ENCODE measurements at places on chromosomes 5 and 9.

DNA sequence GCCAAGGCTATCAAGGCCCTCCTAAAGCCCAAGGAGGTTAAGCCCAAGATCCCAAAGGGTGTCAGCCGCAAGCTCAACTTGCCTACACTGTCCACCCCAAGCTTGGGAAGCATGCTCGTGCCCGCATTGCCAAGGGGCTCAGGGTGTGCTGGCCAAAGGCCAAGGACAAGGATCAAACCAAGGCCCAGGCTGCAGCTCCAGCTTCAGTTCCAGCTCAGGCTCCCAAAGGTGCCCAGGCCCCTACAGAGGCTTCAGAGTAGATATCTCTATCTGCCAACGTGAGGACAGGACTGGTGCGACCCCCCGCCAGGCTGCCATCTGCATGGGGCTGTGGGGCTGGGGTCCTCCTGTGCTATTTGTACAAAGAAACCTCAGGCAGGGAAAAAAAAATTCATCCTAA is 3.3 kb downstream of the HOMER1 start:
- DNase-seq, result no peak

DNA sequence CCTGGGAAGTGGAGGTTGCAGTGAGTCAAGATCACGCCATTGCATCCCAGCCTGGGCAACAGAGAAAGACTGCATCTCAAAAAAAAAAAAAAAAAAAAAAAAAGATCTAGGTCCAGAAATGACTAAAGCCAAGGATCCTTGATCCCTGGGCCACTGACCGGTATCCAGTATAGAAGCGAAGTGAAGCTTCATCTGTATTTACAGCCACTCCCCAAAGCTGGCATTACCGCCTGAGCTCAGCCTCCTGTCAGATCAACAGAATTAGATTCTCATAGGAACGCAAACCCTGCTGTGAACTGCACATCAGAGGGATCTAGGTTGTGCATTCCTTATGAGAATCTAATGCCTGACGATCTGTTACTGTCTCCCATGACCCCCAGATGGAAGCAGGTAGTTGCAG is 9.3 kb downstream of the CSNK1A1 start:
- DNase-seq, result no peak

- DNase-seq, result no peak
Measured at GRCh38 chr5:17224858-17225511, 7.6 kb downstream of the BASP1 start.

DNA sequence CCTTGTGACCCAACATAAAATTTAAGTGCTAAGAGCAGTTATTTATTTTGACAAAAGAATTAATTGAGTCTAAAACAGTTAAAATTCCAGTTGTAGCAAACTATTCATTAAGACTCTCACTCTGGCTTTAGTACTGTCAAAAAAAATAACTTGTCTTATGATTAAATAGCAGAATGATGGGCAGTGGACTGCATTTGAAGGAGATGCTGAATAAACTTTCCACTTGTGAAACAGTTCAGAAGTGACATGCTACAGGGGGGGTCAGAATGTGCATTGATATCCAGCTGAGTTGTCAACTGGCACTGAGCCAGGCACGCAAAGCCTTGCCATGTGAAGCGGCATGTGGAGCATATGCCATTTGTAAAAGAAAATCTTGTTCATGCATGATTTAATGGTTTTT is 76.0 kb downstream of the FCHO2 start:
- no peak for DNase-seq

DNA sequence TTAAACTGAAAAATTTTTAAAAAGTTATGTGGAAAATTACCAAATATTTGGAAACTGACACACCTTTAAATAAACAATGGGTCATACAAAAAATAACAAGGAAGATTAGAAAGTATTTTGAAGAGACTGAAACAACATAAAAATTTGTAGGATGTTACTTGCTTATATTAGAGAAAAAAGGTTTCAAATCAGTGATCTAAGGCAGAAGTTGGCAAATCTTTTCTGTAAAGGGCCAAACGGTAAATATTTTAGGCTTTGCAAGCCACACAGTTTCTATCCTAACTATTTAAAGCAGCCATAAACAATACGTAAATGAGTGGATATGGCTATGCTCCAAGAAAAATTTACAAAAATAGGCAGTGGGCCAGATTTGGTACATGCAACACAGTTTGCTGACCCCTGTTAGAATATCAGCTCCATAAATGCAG is 81.3 kb downstream of the OXCT1 start:
- no peak for DNase-seq

DNA sequence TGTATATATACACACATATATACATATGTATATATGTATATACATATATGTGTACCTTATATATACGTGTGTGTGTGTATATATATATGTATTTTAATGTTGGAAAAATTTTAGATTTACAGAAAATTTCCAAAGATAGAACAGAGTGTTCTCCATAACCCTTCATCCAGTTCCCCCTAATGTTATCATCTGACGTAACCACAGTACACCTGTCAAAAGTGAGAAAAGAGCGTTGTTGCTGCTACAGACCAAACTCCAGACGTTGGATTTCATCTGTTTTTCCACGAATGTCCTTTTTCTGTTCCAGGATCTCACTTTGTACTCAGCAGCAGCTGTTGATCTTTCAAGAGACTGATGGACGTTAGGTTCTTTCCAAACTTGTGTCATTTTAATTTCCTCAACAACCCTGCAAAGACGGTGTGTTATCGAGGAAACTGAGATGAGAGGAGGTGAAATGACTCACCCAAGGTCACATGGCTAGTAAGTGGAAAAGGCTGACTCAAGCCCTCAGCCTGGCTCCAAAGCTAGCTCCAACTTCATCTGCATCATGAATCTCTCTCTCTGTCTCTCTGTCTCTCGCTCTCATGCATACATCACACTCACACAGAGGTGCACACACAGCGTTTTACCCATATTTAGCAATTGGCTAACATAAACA is 17.0 kb upstream of the NTNG2 start:
- DNase-seq, result no peak

GRCh38 chr5:179827680-179828079 is 7.0 kb downstream of the SQSTM1 start:
- DNase-seq, result no peak

GRCh38 chr9:16726029-16726428 is 144.4 kb downstream of the BNC2 start:
- DNase-seq, result no peak

- no peak for DNase-seq
Measured at GRCh38 chr9:134985451-134985850, 67.7 kb upstream of the FCN1 start.

DNA sequence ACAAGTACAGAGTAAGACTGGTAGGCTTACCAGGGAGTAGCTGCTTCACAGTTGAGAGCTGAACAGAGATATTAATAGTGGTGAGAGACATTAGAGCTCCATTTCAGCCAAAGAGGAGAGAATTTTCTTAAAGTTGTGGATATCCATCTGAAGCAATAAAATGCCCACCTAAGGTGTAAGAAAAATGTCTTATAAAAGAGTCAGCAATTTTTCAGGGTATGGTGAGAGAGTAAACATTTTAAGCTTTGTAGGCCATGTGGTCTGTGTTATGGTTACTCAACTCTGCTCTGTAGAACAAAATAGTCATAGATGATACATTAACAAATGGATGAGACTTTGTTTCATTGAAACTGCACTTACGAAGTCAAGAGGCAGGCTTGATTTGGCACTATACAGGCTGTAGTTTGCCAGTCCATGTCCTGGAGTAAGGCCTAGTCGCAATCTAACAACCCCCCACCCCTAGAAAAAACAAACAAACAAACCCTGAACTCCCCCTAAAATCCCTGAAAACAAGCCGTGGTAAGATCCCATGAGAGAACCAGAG is 945.4 kb upstream of the SEMA6A start:
- DNase-seq, result no peak

DNA sequence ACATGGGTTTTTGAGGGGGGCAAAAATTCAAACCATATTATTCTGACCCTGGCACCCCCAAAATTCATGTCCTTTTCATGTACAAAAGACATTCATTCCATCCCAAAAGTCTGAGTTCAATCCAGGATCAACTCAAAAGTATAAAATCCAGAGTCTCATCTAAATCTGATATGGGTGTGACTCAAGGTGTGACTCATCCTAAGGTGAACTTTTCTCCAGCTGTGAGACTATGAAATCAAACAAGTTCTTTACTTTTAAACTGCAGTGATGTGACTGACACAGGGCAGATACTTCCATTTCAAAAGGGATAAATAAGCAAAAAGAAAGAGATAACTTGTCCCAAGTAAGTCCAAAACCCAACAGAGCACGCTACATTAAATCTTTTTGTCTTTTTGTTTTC is 20.6 kb upstream of the CYLC2 start:
- no peak for DNase-seq

DNA sequence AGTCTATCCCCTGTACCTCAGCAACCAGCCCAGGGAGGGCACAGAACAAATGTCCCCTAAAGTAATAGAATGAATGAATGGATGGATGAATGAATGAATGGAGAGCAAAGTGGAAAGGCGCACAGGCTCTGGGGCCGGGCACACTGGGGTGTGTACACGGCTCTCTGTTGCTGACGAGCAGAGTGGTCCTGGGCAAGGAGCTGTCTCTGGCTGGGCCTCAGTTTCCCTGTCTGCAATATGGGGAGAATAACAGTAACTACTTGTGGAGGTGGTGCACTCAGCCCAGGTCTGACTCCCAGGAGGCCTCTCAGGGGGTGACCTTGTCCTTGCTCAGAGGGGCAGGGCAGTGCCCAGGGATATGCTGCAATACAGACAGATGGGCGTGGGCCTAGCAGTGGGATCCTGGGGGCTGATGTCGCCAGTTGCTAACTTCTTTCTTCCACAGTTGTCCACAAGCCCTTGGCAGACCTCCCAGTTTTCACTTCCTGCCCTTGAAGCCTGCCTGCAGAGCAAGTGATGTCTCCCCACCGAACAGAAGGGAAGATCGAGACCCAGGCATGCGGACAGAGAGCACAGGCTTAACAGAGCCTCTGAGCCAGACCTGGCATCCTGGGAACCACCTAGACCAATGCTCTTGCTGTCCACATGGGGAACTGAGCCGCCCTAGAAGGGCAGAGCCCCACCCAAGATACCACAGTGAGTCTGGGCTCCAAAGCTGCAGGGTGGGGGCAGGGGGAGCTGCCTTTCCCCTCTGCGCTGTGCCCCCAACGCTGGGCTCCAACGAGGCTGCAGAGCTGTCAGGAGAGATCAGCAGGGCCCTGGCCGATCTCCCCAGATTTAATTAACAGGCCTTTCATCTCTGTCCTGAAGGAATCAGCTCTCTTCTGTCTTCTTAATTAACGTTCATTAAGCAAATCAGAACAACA is 13.6 kb upstream of the LAMC3 start:
- no peak for DNase-seq

- no peak for DNase-seq
Measured at GRCh38 chr5:8864053-8864452, 681.8 kb downstream of the SEMA5A start.

DNA sequence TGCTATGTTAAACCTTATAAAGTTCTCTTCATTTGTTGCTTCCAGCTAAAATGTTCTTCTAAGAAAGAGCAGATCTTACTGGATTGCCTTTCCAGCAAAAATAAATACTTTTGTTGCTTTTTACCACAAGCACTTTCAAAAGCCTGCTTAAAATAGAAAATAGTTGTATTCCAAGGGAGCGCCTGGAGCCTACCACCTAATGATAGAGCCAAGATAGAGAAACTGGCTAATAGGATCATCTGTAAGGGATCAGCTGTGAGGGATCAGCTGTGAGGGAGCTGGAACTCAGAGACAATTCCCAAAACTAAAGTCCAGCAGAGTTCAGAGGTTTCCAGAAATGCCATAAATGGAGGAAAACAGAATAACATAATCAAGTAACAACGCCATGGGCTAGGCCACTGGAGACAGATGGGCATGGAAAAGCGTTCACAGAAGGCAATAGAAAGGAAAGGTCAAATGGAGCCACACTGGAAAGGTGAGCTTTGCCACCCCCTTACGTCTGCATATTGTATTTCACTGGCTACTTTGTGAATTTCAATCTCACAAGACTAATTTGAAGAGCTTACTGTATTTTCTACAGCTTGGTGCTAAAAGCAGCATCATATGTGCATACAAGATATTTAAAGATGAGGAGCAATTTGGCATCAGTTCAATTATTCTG is 140.6 kb upstream of the TLE4 start:
- DNase-seq, result no peak

DNA sequence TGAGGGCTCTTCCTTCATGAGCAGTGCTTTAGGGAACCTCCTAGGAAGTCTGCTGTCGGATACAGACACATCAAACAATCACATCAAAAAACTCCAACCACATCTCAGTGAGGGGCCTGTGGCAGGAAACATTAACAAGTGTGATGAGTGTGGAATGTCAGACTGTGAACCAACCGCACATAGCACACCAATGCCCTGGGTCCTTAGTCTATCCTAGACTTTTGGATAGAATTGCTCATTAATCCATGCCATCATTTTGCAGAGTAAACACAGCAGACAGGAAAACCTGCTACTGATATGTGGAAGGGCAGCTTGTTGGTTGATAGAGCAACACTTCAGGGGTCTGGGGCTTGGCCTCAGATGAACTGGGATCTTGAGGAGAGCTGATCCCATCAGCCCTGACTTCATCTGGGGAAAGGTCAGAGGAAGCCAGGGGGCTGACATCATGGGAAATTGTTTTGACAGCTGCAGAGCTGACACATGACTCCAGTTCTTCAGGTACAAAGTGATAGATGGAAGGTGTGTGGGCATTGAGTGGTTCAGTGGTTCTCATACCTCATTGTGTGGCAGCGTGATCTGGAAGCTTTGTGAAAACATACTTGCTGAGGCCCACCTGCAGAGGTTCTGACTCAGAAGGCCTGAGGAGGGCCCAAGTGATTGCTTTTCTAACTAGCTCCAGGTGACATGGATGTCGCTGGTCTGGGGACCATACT is 193.3 kb downstream of the DIRAS2 start:
- no peak for DNase-seq

DNA sequence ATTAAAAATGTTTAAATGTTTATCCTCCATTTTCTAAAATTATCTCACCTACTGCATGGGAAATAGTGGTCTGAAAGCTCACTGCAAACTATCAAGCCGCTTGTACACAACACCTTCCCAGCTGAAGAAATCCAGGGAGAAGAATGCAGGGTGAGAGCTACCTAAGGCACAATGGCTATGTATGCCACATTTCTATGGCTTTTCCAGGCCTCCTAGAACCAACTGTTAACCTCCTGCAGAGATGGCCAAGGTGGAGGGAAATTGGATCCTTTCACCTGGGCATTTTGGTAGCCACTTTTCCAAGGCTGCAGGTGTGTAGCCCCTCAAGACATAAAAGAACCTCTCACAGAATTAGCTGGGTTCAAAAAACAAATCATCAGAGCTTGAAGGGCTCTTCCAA is 286.4 kb downstream of the EBF1 start:
- no peak for DNase-seq

- no peak for DNase-seq
Measured at GRCh38 chr5:110514030-110514429, 212.4 kb downstream of the TMEM232 start.

DNA sequence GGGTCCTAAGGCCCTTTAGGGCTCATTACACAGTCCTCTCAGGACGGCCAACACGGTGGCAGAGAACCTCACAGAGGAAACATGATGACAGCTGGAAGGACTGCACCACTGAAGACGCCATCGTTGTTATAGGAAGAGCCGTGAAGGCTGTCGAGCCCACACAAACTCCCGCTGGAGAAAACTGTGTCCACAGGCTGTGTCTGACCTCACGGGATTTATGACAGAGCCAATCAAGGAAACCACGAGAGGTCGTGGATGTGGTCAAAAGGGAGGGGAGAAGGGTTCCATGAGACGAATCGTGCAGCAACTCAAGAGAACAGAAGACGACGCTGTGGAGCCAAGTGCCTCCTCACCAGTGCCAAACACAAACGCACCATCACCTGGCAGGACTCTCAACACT is 12.2 kb downstream of the QSOX2 start:
- DNase-seq, result no peak

GRCh38 chr5:150189326-150189725 is 536 bp upstream of the SLC6A7 start:
- no peak for DNase-seq

GRCh38 chr9:87749335-87750035 is 23.6 kb downstream of the CTSL start:
- DNase-seq, result no peak

All from activated CD4-positive, alpha-beta T cell treated with anti-CD3 and anti-CD28 coated beads, Interleukin-2, amount 50 U/mL, for 1 hour (primary cell).